ENCODE measurements at places on chromosomes 4 and X. TPM values are rescaled to one million over a fixed set of nuclear protein-coding genes. Genes with fewer than 3 reads are reported as not detected.

GRCh38 chr4:102843938-102844337, 16.6 kb upstream of the UBE2D3 start:
- no peak for DNase-seq

GRCh38 chrX:6666624-6667023, 131.7 kb upstream of the VCX3A start:
- no peak for DNase-seq

- DNase-seq, result no peak
Observed at GRCh38 chr4:122555216-122555615, 65.7 kb downstream of the IL21 start.

DNA sequence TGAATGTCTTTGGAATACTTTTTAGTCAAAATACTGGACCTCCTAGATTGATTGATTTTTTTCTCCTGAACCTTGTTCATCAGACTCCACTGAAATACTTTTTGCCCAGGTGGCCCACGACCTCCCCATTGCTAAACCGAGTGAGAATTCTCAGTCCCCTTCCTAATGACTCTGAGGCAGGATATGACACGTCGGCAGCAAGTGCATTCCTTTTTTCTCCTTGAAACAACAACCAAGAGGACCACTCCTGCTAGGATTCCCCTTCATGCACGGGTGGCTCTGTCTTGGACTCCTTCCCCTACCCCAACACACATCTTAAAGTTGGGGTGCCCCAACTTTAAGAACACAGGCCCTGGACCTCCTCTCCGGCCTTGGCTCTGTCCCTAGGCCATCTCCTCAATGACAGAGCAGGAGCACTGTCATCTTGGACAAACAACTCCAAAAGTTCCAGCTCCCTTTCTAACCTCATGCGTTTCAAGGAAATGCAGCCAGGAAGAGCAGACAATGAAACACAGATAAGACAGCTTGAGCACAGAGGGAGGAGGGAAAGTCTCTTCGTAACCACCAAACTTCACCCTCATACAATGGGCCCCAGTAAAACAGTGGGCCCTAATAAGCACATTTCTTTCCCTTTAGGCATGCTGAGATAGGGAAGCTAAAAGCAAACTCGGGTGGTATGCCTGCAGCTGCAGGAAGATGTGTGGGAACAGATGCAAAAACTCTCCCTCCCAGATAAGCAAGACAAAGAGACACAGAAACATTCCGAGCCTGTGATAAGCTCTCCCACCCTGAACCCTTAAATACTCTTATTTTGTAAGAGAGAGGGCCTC, 33.9 kb downstream of the ZBTB49 start:
- no peak for DNase-seq

The FATE1 gene
- not detected for total RNA-seq

- no peak for DNase-seq
Observed at GRCh38 chr4:132195176-132195575, 953.9 kb upstream of the PCDH10 start.

DNA sequence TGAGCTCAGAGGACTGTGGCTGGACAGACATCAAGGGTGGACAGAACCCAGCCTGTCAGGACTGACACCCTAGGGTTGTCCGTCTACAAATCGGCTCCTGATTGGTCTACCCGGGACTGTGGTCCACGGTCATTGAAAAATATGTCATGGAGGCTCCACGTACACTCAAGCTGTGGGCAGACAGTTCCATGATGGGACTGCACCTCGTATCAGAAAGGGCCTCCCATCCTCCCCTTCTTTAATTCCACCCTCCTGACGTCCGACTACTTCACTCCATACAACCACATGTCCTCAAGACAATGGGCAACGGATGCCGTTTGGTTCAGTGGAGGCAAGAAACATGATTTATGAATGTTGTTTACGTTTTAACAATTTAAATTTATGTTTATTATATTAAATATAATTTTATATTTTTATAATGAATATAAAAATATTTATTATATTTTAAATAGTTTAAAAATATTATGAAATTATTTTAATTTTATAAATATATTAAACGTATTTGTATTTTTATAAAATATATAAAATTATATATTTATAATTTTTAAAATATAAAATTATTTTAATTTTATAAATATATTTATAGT, 58.0 kb upstream of the SHOX start:
- no peak for DNase-seq

Measured in foreskin keratinocyte (primary cell).